ENCODE measurements at places on chromosomes 6 and 20.

DNA sequence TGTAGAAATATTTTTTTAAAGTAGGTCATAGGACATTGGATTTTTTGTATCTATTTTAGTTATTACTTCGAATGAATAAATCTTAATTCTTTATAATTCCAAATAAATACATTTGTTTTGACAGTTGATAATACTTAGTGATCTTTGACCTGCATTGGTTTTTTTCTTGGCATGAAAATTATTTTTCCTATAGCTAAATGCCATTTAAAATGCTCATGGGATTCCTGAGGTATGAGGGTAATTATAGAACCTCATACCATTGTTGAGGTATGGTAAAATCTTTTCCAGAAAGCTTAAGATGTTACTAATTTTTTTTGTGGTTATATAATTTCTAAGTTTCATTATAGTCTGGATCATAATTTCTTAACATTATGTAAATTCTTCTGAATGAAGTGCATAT lies 8.3 kb downstream of the PM20D2 start:
- no peak for DNase-seq

GRCh38 chr6:9499709-9500108 lies 915.2 kb downstream of the TFAP2A start:
- no peak for DNase-seq

GRCh38 chr6:5315881-5316280 lies 54.6 kb downstream of the FARS2 start:
- DNase-seq: no peak

DNA sequence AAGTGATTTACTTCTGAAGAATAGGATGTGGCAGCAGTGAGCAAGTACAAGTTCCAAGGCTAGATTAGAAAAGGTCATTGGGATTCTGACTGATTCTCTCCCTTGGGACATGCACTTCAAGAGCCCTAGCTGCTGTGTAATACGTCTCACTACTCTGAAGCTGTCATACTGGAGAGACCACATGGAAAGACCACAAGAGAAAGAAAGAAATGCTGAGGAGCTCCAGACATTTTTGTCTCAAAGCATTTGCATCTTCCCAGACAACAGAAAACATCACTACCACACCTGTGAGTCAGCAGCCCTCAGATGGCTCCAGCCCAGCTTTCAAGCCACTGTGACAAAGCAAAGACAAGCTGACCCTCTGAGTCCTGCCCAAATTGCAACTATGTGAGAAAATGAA lies 20.7 kb downstream of the TENT5A start:
- DNase-seq: no peak

DNA sequence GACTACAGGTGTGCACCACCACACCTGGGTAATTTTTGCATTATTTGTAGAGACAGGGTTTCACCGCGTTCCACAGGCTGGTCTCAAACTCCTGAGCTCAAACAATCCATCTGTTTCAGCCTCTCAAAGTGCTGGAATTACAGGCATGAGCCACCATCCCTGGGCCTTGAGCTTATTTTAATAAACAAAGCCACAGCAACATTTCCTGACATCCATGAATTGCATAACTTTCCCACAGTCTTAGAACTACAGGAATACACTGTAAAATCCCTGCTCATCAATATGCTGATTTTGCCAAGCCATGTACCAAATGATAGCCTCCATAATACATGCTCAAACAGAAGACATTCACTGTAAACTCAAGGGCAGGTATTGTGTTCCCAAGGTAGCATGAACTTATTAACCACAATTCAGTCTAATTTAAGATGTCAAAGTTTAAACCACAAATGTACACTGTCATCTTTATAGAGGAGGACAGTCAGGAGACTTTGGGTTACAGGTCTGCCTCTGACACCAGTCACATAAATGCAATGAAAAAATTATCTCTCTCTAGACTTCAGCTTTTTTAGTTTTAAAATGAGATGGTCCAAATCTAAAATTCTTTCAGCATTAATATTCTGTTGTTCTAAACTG lies 40.0 kb downstream of the NUDT3 start:
- DNase-seq: no peak

GRCh38 chr6:46612645-46613044 lies 40.0 kb downstream of the CYP39A1 start:
- no peak for DNase-seq

GRCh38 chr6:111772381-111772780 lies 100.9 kb downstream of the FYN start:
- no peak for DNase-seq

- no peak for DNase-seq
These were observed 238.0 kb downstream of the KHDC1L start for GRCh38 chr6:72987301-72987700.

DNA sequence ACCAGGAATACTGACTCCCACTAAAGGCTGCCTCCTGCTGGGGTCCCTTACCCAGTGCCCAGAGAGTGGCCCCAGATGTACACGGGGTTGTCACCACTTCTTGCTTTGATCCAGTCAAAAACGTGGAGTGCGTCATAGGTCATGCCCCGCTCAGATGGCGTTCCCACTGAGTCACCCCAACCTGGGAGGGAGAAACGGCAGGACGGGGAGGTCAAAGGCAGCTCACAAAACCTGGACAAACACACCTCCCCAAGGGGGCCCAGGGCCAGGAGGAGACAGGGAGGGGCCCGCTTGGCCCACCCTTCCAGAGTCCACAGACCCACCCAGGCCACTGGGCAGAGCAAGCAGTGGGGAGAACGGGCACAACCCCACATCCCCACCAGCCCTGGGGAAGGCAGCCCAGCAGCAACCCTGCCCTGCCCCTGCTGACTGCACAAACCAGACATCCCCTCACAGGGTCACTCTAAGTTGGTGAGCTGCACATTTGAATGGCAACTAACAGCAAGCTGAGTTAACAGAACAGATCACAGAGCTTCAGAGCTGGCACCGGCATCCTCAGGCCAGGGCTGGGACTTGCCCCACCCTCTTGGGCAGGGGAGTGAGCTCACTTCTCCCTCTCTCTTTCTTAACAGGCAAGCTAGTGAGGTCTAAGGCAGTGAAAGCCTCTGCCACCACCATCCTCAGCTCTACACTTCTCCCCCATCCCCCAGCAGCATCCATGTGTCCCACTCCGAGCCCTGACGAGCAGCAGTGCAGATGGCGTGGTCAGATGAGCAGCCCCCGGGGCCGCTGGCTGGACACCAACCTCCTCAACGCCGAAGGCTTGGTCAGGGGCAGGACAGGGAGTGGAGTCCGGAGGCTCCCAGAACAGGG lies 61.7 kb downstream of the PYGB start:
- no peak for DNase-seq

DNA sequence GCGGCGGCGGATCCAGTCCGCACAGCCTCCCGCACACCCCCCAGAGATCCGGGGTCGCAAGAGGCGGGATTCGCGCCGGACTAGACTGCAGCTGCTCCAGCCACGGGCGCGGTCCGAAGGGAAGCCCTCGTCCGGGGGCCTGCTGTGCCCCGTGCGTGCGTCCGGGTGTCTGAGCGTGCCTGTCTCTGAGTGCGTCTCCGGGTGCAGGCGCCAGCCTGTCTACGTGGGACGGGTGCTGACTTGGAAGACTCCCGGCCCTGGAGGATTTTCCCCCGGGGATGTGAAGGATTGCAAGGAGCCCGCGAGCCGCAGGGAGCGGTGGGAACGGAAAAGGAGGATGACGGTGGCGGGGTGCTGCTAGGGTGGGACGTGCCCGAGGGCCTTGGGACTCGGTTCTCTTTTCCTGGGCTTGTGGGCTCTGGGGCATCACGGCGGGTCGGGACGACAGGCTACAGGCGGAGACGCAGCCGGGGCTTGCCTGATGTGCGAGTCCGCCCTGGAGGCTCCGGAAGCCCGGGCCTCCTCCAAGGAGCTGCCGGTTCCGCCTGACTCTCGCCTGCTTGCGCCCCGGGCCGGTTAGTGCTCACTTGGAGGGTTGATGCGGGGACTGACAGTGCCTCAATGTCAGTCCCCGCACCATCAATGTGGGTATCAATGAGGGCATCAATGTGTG lies 5.7 kb downstream of the MAFB start:
- no peak for DNase-seq

GRCh38 chr6:113050010-113050858 lies 703.1 kb downstream of the RFPL4B start:
- no peak for DNase-seq

DNA sequence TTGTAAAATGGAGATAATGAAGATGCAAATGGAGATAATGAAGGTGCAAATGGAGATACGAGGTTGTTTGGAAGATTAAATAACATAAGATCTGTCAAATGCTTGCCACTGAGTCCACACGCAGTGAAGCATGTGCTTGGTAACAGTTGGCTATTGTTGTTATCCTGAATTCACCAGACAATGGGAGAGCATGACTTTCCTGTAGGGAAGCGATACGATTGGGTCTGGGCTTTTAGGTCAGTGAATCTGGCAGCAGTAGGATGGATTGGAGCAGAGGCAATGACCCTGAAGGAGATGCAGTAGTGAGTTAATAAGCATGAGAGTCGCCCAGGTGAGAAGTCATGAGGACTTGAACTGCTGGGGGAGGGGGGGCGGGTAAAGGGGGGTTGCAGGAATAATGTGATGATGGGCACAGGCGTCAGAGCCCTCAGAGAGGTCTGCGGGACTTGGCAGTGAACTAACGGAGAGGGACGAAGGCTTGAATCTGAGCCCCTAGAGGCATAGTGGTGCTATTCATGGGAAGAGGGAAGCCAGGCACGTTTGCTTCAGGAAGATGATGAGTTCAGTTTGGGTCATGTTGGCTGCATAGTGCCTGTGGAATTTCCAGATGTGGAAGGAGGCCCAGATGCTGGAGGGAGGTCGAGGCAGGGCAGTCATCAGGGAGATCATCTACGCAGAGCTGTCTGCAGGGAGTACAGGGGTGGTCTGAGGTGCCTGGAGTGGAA lies 55.4 kb downstream of the ZDHHC14 start:
- no peak for DNase-seq

DNA sequence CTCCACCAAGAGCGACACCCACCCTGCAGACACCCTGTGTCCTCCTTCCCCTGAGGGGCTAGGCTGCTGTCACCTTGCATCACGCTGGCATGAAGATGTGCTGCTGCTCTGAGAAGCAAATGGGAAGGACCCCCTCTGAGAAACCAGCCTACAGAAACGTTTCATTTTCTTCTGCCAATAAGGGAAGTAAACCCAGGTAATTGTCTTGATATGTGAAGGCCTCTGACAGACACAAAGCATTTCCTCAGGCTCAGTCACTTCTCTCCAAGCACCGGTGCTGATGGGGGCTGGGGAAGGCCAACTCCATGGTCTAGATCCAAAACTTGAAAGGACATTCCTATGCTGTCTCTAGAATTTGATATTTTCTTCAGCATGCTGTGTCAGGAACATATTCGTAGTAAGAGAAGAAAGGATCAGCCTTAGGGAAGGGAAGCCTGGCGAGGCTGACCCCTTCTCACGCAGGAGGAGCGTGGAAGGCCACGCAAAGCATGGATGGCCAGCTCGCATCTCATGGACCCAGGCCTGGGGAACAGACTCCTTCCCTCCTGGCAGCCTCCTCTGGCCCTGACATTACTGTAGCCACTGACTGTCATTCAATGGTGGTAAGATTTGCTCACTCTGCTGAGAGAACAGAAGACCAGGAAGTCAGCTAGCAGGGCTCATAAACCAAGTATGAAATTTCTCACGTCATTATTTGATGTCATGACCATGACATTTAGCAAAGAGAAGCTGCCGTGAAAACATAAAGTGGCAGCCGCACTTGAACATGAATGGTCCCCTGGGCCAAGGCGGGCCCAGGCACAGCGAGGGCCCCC lies 20.4 kb downstream of the ACSS1 start:
- DNase-seq: no peak

DNA sequence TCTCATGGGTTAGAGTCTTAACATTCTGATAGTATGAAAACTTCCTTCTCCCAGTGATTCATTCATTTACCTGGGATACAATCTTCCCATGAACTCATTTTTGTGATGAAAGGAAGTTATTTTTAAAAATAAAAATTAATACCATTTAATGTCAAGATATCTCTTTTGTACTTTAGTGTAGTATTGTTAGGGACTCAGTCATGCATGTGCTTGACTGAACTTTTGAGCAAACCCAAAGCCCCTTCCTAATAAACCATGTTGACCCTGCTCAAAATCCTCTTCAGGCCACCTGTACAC lies 52.4 kb downstream of the RNF217 start:
- DNase-seq: no peak

- no peak for DNase-seq
These were observed 102.0 kb downstream of the LAMP5 start for GRCh38 chr20:9616455-9616805.

Measured in activated gamma-delta T cell treated with Interleukin-2 at 50 U/mL for 16 hours (primary cell).